ENCODE measurements at places on chromosomes 5 and 9.

GRCh38 chr5:112239996-112240395 lies 179.1 kb downstream of the EPB41L4A start:
- DNase-seq: no peak

DNA sequence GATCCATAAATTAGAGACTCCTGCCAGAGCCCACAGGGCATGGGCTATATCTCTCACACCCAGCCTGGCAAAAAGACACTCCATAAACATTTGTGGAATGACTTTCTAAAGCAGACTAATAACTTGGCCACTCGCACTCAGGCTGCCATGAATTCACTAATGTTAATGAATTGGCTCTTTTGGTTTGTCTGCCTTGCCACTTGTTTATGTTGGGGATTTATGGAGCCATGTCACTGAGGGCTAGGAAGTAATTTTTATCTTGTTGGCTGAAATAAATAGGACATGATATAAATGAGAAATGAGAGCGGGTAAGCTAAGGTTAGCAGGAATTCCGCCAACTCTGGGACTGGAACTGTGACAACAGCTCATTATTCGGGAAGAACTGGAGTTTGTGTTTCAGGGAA lies 55.2 kb downstream of the DROSHA start:
- no peak for DNase-seq

DNA sequence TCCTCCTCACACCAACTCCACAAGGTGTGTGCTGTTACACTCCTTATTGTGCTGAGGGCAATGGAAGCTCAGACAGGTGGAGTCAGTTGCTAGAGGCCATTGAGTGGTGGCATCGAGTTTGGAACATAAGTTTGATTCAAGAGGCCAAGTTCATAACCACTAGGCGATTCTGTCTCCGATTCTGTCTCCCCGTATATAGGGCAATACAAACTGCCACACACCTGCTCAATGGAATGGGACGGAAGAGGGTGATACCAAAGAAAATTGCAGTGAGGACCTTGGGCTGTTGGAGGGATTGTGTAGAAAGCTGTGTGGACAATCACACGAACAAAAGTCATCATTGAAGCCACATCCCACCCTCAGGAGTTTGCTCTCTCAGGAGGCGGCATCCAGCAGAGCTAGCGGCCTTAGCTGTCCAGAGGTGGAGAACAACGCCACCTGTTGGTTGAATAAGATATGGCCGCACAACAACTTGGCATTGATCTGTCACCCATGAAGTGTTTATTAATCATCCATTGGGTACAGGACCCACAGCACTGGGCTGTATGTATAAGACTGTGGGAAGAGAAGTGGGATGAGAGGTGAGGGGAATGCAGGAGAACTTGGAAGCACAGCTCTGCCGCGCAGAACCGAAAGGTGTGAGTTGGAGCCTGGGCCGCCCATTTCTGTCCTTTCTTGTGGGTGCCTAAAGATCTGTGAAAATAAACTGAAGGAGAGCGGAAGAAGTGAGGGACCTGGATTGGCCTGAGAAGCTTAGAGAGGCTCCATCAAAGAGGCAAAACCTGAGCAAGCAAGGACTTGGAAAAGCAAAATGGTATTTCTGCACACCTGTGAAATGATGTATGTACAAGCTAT lies 16.1 kb upstream of the NEUROG1 start:
- peak; percentile 72 for DNase-seq

DNA sequence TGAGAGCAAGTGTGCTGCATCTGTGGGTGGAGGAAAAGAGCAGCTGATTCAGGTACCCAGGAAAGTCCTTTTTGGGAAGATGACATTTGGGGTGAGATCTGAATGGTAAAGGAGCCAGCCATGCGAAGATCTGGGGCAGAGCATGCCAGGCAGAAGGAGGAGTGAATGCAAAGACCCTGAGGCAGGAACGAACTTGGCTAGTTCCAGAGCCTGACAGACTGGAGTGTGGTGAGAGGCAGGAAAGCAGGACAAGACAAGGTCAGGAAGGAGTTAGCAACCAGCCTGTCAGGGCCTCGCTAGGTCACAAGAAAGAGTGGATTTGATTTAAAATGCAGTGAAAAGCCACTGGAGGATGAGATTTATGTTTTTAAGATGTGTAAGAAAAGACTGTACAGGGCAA lies 28.2 kb downstream of the RGS7BP start:
- DNase-seq: peak; percentile 13

DNA sequence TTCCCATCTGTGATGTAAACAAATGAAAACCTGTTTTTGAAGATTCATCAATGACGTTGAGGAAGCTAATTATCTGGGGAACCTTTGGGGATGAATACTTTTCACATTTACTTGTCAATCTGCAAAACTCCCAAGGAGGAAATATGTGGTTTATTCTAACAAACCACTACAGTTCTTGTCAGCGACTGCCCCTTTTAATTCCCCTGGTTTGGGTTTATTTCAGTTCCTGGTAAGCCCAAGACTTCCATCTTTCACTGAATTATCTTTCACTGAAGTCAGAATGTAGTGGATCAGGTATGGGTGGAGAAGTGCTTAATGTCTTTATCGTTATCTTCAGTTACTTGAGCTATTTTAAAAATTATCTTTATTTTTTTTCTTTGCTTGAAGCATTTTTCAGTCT lies 40.2 kb downstream of the TLR4 start:
- no peak for DNase-seq

GRCh38 chr9:33287087-33287490 lies 3.2 kb upstream of the NFX1 start:
- peak; percentile 81 for DNase-seq

GRCh38 chr5:180396926-180397325 lies 43.8 kb upstream of the GFPT2 start:
- DNase-seq: no peak

DNA sequence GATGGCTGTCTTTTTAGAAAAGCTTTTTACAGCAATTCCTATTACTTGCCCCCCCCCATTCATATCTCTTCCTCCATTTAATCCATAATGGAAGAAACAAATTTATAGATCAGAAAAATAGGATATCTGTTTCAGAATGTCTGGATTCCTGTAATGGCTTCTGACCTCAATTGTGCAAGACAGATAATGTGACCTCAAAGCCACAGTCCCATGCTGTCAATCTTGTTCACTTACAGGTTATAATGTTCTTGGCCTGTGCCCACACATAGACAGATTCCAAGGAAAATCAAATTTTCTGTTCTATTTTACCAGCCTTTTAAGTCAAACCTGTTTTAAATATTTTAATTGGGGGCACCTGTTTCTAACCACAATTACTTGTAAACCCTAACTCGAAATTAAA lies 143.4 kb downstream of the ENTREP1 start:
- DNase-seq: no peak

- no peak for DNase-seq
Observed at GRCh38 chr9:133760713-133761290, 22.6 kb upstream of the SARDH start.

DNA sequence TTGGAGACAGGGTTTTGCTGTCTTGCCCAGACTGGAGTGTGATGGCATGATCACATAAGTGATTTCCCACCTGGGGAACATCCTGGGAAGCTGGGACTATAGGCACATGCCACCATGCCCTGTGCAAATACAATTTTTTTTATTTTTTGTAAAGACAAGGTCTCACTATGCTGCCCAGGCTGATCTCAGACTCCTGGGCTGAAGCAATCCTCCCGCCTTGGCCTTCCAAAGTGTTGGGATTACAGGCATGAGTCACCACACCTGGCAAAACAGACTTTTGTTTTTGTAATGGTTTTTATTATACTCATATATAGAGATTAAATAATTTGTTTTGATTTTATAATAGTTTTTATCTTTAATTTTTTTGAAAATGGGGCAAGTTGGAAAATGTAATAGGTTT lies 14.7 kb downstream of the DNAJC25 start:
- no peak for DNase-seq

DNA sequence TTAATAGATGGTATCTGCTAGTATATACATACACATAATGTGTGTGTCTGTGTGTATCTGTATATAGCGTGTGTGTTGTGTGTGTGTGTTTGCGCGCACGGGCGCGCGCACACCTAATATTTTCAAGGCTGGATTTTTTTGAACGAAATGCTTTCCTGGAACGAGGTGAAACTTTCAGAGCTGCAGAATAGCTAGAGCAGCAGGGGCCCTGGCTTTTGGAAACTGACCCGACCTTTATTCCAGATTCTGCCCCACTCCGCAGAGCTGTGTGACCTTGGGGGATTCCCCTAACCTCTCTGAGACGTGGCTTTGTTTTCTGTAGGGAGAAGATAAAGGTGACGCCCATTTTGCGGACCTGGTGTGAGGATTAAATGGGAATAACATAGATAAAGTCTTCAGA lies 757 bp downstream of the FXN start:
- no peak for DNase-seq

DNA sequence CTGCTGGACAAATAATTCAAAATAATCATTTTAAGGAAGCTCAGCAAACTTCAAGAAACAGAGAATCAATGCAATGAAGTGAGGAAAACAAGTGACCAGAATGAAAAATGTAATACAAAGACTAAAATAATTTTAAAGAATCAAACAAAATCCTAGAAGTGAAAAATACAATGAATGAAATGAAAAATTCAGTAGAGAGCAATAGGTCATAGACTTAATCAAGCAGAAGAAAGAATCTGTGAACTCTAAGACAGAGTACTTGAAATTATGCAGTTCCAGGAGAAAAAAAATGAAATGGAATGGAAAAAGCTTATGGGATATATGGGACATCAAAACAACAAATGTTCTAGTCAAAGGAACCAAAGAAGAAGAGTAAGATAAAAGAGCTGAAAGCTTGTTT lies 11.8 kb upstream of the ZDHHC21 start:
- no peak for DNase-seq

GRCh38 chr9:546797-547223 lies 294.7 kb upstream of the DMRT1 start:
- DNase-seq: peak; percentile 79

DNA sequence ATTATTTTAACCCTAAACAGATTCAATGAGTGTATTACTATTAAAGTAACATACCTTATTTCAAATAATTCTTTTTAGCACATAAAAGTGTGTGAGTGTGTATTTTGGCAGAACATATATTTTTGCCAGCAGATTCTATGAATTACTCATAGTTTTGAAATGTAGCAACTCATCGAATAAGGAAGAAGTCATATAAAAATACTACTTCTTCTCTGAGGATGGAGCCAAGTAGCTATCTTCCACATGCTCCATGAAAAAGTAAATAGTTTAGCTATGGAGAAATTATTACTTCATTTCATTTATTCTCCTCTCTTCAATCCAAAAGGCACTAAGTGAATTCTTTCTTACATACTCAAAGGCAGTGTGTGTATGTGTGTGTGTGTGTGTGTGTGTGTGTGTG lies 1090.4 kb upstream of the CDH6 start:
- DNase-seq: peak; percentile 52

GRCh38 chr9:90903766-90904424 lies 102.3 kb downstream of the SYK start:
- DNase-seq: no peak

- no peak for DNase-seq
Observed at GRCh38 chr5:83428890-83429289, 42.7 kb upstream of the VCAN start.

DNA sequence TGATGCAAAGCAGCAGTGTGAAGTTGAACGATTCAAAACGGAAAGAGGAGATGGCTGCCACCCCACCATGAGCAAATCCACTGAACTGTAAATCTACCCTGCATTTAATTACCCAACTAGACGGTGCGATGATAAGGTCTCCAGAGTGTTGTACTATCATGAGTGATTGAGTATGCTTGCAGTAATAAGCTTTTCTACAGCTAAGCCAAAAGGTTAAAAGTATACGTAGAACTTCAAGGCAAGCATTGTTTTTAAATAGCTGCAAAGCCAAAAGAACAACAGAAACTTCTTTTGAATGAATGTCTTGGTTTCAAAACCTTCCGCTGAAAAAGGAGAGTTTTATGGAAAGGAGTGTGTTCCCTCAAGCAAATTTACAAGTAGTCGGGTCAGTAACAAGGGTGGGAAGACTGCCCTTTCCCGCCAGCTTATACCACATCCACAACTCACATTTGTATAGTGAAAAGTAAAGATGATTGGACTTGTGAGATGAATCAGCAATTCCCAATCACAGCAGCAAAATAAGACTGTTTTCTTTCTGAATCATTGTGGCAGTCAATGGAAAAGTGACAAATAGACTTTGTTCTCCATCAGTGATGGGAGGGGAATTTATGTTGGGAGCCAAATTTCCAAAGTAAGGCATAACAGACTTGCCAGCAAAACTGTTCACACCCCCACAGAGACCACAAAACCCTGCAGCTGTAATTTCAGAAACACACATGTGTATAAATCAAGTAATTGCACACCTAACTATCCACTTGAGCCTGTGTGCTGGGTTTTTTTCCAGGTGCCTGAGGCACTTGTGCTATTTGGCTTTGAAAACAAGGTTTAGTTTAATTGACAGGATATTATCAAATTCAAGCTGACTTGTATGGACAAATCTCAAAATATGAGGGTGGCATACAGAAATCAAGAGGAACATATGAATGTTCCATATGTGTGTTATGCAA lies 407.7 kb upstream of the GRAMD2B start:
- DNase-seq: no peak

DNA sequence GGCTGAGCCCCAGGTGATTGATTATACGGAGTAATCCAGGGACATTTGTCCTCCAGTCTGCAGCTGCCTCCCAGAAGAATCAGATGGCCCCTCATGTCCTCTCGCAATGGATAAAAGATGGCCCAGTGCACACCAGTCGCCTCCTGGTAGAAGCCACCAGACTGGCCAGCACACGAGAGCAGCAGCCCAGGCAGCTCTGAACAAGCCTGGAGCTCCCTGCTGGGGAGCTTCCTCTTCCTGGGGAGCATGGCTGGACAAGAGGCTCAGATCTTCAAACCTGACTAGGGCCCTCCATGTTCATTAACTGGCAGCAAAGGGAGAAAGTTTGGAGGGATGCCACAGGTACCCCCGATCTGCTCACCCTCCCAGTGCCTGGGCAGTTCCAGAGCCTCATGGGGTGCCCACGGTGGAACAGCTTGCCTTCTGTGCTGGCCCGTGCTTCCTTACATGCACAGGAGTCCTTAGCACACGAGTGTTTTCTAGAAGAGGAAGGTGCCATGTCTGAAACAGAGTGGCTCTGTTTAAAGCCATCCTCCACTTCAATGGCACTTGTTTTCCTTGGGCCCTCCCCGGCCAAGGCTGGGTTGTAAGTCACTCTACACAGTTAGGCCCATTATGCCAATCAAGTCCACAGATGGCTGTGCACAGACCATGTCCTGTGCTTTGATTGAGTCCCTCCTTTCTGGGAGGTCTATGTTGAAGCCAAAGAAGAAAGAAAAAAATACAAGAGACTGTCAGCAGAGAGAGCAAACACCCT lies 75.6 kb downstream of the PRRT1B start:
- DNase-seq: no peak
